Stimulated activated CD8-positive, alpha-beta memory T cell treated with anti-CD3 and anti-CD28 coated beads, Interleukin-7, amount 100 ng/mL, for 1 hour (primary cell): ENCODE measurements at places on chromosomes 2 and 18.

DNA sequence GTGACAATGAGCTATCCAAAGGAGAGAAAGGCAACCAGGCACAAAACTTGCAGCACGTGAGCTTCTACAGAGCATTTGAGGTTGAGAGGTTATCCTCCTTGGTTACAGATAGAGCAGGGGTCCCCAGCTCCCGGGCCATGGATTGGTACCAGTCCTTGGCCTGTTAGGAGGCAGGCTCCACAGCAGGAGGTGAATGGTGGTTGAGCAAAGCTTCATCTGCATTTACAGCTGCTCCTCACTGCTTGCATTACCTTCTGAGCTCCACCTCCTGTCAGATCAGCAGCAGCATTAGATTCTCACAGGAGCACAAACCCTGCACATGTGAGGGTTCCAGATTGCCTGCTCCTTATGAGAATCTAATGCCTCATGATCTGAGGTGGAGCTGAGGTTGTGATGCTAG lies 57.8 kb upstream of the ST8SIA3 start:
- no peak for DNase-seq

GRCh38 chr2:85545780-85546240 lies 6.8 kb downstream of the MAT2A start:
- no peak for DNase-seq

- DNase-seq = no peak
Measured at GRCh38 chr2:177568893-177569292, 176.3 kb downstream of the AGPS start.

GRCh38 chr18:54279477-54280219 lies 10.3 kb downstream of the POLI start:
- no peak for DNase-seq

- no peak for DNase-seq
Measured at GRCh38 chr2:157898591-157898996, 22.5 kb upstream of the ACVR1 start.

GRCh38 chr18:42736074-42736473 lies 379.4 kb downstream of the RIT2 start:
- DNase-seq = no peak

GRCh38 chr2:3634596-3635121 lies 23.3 kb upstream of the ALLC start:
- DNase-seq = no peak

- DNase-seq = no peak
Measured at GRCh38 chr2:152890736-152891135, 172.3 kb downstream of the ARL6IP6 start.

GRCh38 chr2:217926801-217927200 lies 76.0 kb downstream of the TNS1 start:
- DNase-seq = no peak

- DNase-seq = no peak
Measured at GRCh38 chr2:85875350-85876050, 13.3 kb downstream of the ST3GAL5 start.
